Stimulated activated CD4-positive, alpha-beta T cell treated with anti-CD3 and anti-CD28 coated beads, TNF-alpha, amount 100 ng/mL, for 48 hours (primary cell): ENCODE measurements at places on chromosomes 1 and 21.
A peak's percentile ranks its signal among the peaks of the same experiment; 100 is the strongest.

DNA sequence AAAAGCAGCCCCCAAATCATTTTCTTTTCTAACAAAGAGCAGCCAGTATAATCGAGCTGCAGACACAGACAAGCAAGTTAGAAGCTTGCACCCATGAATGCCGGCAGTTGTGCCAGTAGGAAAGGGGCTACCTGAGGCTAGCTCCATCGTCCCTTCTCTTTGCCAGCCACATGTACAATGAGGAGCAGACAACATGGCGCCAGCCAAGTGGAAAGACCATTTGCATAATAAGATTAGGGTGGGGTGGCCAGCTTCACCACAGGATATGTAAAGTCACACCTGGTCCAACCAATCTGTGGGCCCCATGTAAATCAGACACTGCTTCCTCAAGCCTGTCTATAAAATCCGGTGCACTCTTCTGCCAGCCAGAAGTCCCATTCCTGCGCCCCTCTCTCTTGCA lies 103.7 kb downstream of the CCDC185 start:
- DNase-seq = no peak

GRCh38 chr1:121414905-121415304 lies 230.1 kb downstream of the SRGAP2C start:
- no peak for DNase-seq

- no peak for DNase-seq
Measured at GRCh38 chr21:45290948-45291612, 3.4 kb upstream of the POFUT2 start.

GRCh38 chr1:156475568-156476500 lies 24.7 kb downstream of the MEF2D start:
- DNase-seq = no peak

DNA sequence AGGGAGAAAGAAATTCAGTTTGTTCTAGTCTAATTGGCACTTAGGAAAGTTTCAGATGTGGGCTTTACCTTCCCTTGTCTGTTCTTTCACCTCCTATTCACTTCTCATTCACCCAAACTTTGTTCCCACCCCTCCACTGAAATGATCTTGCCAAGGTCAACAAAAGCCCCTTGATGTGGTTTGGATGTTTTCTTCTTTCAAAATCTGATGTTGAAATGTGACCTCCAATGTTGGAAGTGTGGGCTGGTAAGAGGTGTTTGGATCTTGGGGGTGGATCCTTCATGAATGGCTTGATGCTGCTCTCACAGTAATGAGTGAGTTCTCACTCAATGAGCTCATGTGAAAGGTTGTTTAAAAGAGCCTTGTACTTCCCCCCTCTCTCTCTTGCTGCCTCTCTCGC lies 379.3 kb downstream of the HHIPL2 start:
- no peak for DNase-seq

- DNase-seq = peak; percentile 20
Measured at GRCh38 chr1:186680245-186681061, at the start of gene PTGS2. Gene PTGS2, minus strand, starts transcription at chr1:186680423. Its CDS starts 133 bp downstream, at chr1:186680290.

DNA sequence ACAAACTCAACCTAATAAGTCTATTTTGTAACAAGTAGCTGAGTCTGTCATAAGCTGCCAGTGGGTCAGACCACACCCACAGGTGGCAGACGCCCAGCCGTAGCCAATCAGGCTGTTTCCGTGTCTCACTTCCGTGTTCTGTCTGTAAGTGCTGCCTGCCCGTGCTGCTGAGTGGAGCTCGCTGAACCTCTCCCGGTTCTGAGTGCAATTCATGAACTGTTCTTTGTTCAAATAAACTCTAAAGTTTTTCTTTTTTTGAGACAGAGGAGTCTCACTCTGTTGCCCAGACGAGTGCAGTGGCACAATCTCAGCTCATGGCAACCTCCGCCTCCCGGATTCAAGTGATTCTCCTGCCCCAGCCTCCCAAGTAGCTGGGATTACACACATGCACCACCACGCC lies 25.1 kb downstream of the POFUT2 start:
- no peak for DNase-seq

- DNase-seq = no peak
Measured at GRCh38 chr1:246659594-246660140, 64.5 kb upstream of the SCCPDH start.

DNA sequence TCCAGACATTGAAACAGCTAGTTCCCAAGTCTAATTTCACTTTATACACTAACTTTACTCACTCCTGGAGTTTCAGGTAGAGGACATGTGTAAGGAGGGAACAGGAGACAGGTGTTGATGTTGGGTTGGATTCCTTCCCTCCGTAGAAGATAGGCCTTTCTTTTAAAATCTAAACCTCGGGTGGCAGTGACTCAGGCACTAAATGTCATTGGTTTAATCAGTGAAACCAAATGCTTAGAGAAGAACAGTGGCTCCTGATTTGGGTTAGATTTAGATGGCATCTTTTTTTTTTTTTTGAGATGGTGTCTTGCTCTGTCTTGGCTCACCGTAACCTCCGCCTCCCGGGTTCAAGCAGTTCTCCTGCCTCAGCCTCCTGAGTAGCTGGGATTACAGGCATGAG lies 7.2 kb downstream of the CAP1 start:
- no peak for DNase-seq

DNA sequence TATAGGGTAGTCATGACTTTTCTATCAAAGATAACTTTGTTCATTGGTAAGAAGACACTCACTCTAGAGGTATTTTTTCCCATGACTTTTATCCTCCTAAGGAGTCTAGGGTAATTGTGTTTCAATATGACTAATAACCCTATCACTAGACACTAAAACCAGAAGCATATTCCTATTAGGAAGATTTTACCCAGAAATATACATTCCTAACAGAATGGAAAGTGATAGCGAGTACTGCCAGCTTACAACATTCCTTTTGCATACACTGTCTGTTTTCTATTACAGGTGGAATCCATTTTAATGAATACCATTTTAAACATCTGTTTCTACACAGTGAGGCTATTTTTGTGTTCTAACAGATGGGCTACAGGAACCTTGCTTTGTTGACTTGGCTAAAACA lies 31.4 kb upstream of the C1orf185 start:
- DNase-seq = no peak

- DNase-seq = no peak
Measured at GRCh38 chr1:157239936-157240335, 101.7 kb upstream of the ETV3 start.

- no peak for DNase-seq
Measured at GRCh38 chr1:163161841-163162240, 40.9 kb downstream of the RGS5 start.

DNA sequence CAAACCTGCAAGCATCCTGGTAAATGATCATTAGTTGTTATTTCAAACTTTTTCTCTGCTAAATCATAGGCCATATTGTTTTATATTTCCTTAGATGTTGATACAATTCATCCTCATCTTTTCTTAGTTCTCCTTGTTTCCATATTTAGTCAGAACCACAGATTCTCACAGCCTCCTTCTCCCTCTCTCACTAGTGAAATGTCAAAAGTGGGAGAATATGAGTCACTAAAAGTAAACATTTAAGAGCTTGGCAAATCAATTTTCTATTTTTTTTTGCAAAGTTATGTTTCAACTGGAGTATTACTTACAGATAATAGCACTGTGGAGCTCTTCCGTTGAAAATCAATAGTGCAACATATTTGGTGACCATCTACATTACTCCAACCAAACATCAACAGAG lies 308.8 kb downstream of the COL11A1 start:
- DNase-seq = no peak

DNA sequence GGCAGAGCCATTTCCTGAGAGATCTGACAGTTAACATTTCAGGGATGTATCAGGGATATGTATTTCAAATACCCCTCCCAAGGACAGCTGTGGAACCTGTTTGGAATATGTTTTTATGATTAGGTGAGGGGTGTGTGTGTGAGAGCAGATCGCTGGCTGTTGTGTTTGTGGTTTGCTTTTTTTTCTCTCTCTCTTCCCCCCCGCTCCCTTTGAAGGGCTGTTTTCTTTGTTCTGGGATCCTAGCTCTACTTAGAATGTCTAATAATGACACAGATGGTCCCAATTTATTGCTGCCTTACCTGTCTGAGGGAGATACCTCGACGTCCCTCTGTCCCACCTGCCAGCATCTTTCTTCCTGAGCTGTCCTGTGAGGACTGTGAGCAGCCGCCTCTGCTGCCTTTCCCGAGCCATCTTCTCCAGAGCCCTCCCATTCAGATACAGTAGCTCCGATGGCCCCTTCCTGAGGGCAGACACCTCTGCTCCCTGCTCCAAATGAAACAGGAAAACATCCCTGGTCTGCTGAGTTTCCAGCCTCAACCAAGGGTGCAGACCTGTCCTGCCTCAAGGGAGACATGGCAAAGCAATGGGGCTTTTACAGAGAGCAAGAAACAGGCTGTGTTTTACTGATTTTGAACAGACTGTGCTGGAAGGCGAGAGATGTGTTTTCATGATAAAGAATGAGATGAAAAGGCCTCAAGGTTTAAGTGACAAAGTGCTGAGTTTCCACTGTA lies 138.0 kb upstream of the TNR start:
- DNase-seq = no peak

GRCh38 chr21:40453183-40453582 lies 393.8 kb downstream of the DSCAM start:
- no peak for DNase-seq
